SW 1271 (cell line): ENCODE measurements at places on chromosomes 4 and X.

GRCh38 chr4:151770154-151770553, 9.3 kb upstream of the GATB start:
- DNase-seq = no peak

DNA sequence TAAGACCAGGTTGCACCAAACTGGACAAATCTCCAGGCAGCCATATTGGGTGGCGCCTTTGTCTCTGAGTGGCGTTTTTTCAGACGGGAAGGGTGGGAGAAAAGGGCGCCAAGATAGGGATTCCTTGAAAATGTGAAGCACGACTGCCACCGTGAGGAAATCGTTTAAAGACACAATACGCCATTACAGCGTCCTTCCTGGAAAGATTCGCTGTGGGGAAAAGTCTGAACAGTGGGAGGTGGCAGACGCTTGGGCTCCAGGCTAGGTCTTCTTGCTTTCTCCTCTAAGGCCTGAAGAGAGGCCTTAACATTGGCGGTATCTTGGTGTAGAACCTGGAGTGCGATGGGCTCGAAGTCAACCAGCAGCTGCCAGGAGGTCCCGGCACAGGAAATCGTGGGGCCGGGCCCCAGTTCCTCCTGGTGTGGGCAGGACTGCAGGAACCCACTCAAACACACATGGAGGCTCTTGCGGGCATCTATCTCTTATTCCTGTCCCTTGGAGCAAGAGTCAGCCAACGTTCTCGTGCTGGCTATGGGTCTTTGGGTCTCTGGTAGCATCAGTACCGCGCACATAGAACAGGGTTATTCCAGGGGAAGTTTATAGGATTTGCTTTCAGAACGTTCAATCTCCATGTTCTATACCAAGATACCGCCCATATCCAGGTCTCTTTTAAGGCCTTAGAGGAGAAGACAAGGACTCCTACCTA, 208.8 kb downstream of the OR13H1 start:
- DNase-seq = peak; percentile 30

DNA sequence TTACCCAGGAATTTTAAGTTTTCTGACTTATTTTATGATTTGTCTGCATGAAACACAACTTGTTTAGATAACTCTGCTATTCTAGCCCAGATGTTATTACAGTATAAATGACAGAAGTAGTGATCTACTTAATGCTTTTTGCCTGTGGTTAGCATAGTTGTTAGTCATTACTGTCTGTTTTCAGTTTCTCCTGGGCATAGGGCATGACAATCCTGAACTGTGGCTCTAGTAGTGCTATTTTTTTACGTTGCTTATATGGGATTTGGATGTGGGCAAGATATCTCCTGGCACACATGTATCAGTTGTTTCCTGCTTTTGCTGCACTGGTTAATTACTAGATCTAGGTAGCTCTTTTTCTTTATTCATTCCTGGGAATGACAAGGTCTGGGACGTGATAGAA, 1005.8 kb downstream of the PCDH18 start:
- no peak for DNase-seq

- peak; percentile 5 for DNase-seq
Observed at GRCh38 chrX:37349221-37350033, at the start of gene PRRG1. Gene PRRG1, plus strand, starts transcription at chrX:37349364. Its CDS starts 56,886 bp downstream, at chrX:37406250.

DNA sequence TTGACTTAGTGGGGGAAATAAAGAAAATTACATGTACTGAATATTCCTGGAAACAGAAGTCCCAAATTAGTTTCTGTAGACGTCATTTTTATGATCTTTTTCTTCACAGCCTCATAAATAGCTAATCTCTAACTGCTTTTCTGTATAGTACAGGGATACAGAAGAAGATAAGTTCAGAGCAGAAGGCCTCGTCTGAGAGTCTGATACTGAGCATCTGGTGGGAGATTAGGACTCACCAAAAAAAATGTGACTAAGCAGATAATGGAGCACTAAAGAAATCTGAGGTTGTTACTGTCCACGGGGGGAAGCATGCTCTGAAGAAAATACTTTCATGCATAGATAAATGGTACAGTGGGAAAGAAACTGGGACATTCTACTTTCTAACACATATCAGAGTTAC, 115.3 kb upstream of the TRPC5 start:
- no peak for DNase-seq

DNA sequence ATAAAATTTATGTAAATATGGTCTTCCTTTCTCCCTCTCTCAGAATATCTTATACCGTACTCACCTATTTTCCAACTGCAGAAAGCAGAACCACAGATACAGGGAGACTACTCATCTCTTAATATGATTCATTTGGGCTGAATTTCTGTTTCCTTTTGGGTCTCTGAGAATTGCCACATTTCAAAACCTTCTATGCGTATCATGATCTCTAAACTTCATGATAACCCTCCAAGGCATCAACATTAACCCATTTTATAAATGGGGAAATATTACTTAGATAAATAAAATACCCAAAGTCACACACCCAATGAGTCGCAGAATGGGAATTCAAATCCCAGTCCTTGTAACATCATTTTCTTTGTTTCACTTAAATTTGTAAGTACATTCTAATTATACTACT, 16.6 kb upstream of the PRDM8 start:
- no peak for DNase-seq

GRCh38 chr4:794900-795725, 30.8 kb downstream of the CPLX1 start:
- DNase-seq = no peak

DNA sequence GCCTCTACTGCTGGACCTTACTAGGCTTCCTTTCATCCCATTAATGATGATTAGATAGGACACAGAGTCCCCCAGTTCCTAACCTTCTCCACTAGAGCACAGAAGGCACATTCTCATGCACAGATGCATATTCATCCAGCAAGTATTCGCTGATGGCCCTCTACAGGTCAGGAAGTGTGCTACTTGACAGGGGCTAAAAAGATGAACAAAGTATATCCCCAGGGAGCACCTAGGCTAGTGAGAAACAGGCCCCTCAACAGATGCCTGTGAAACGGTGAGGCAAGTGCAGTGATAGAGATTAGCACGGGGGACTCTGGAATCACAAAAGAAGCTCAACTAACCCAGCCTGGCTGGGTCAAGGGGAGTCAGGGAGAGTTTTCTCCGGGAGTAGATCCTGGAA, 95.8 kb downstream of the MGST2 start:
- no peak for DNase-seq

DNA sequence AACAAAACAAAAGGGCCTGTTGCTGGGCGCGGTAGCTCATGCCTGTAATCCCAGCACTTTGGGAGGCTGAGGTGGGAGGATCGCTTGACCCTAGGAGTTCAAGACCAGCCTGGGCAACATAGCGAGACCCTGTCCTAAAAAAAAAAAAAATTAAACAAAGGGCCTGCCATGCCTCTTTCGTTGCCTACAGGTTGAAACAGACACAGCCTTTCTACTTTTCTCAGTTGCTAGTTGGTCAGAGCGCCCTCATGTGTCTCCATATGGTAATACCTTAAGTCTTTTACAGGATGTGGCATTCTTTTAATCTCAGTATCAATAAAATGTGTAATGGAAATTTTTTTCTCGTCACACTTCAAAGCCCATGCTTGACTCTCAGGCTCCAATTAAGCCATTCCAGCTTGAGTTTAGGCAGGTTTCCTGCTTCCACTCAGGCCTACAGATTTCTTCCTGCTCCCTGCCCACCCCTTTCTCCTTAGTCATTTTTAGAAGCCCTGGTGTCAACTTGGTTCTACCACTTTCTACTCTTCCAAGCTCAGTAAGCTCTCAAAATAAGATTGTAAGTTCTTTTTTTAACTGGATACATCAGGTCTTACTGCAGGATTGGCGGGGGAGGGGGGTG, 4.6 kb upstream of the SOWAHD start:
- peak; percentile 0 for DNase-seq

GRCh38 chr4:3487861-3488260, 24.8 kb downstream of the DOK7 start:
- no peak for DNase-seq

DNA sequence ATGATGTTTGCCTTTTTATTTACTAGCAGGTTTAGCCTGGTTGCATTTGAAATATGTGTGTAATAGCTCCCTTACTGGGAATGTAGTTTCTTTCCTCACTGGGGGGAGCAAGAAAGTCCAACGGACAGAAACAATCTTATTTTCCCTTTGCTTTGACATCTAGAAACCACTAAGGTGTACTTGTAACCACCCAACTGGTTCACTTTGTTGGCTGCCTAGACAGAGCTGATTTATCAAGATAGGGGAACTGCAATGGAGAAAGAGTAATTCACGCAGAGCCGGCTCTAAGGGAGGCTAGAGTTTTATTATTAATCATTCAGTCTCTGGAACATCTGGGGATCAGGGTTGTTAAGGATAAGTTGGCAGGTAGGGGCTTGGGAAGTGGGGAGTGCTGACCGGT, 30.3 kb downstream of the XG start:
- no peak for DNase-seq

DNA sequence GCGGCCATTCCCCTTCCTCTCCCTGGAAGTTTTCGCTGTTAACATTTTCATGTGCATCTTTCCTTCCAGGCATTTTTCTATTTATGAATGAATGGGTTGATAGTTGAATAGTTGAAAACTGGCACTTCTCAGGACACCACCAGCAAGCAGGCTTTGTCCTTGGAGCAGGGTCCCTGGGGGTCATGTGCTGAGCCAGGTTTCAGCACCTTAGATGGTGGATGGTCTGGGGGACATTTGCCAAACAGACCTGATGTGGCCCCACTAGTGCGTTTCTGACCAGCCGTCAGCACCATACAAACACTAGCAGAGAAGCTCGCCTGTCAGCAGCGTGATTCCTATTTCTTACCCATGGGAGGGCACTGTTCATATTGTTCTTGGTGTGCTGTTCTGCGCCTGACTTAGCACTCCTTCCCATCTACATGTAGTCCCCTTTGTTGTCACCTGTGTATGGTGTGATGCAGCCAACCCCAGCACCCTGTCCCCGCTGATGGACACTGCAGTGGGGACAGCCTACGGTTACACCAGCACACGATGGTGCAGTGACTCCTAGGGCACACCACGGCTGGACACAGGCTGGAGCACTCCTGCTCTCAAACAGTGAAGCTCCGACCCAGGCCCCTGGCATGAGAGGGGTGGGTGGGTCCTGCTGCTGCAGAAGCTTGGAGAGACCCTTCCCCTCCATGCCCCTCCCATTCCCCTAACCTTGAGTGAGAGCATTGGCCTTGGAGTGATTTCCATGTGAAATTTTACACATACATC, 27.2 kb upstream of the WFS1 start:
- no peak for DNase-seq

DNA sequence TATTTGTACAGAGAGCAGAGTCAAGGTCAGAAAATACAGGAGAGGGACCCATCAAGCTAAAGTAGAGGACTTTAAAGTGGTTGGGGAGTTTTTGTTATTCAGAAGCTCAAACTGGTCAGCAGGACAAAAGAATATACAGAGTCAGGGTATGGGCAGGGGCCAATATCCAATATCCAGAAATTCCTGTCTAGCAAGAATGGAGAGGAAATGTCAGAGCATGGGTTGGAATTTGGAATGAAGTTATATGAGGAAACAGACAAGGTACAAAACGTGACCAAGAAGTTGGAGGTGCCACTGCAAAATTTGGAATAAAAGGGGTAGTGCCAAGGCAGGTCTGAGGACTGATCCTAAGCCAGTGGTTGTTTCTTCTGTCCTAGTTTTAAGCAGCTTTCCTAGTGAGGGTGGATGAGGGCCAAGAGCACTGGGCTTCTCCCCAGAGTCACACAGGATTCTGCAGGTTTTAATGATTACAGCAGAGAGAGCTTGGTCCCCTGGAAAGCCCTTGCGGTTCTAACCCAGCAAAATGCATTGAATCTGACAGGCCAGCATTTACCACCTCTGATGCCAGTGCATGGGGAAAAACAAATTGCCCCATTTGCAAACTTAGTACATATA, 304.7 kb upstream of the FTHL17 start:
- DNase-seq = no peak

GRCh38 chrX:17687648-17688047, 49.6 kb upstream of the SCML1 start:
- DNase-seq = no peak

DNA sequence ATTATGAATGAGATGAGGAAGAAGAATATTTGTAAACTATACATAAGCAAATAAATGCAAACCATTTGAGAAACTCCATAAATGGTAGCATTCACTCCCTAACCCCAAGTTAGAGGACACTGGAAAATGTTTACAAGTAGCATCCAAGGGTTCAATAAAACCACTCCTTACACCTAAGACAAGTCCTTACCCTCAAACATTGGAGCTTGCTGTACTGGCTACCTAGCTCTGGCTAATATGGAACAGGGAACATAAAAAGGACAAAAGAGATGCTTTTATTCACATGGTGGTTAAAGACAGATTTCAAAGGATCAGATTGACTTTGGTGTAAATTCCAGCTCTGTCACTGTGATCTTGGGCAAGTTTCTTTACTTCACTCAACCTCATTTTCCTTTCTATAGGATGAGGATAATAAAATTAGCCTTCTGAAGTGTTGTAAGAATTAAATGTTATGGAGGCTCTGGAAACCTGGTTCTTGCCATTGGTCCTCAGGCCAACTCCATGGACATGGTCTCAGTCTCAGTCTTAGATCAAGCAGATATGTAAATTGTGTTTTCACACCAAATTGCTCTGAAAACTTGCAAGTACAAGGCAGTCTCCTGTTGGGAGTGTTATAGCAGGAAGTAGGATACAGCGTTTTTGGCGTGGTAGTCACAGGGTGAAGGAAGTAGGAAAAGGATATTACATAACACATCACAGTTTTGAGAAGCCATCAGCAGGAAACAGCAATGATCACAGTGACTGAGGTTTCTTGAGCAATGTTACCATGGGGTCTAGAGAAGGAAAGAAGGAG, 3.3 kb downstream of the CXCL1 start:
- DNase-seq = no peak

DNA sequence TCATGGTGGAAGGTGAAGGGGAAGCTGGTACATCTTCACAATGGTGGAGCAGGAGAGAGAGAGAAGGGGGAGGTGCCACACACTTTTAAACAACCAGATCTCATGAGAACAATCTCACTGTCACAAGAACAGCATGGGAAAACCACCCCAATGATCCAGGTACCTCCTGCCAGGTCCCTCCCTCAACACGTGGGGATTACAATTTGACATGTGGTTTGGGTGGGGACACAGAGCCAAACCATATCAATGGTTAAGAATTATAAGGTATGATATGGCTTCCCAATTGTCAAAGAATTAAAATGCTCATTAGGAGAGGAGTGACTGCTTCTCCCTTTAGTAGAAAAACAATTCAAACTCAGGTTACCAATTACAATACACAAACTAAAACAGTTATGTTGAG, 143.3 kb downstream of the PDLIM5 start:
- DNase-seq = no peak
